Activated CD8-positive, alpha-beta T cell treated with anti-CD3 and anti-CD28 coated beads, Interleukin-2, amount 10 ng/mL, durations not matched to agents 7 days and 5 days (primary cell): ENCODE measurements at places on chromosomes 3 and 15. TPM values are rescaled to one million over a fixed set of nuclear protein-coding genes. Genes with fewer than 3 reads are reported as not detected.

DNA sequence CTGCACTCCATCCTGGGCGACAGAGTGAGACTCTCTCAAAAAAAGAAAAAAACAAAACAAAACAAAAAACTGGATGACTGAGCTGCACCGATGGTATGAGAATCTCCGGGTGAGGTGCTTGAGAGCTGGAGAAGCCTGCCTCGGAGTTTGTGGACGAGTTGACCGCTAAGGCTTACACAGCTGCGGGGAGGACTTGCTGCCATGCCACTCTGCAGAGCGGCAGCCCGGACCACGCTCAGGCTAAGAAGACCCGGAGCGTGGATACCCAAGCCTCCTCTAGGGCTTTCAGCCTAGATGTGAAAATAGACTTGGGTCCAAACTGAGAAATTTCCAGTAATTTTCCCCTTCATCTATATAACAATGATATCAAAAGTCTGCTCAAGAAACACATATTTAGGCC, 16.0 kb downstream of the NRROS start:
- no peak for DNase-seq

GRCh38 chr3:14767245-14768051, 51.3 kb upstream of the FGD5 start:
- DNase-seq: no peak

Gene LRRK1
- 0.66 TPM for total RNA-seq

GRCh38 chr3:119662604-119663373, 2.4 kb upstream of the POPDC2 start:
- DNase-seq: no peak

DNA sequence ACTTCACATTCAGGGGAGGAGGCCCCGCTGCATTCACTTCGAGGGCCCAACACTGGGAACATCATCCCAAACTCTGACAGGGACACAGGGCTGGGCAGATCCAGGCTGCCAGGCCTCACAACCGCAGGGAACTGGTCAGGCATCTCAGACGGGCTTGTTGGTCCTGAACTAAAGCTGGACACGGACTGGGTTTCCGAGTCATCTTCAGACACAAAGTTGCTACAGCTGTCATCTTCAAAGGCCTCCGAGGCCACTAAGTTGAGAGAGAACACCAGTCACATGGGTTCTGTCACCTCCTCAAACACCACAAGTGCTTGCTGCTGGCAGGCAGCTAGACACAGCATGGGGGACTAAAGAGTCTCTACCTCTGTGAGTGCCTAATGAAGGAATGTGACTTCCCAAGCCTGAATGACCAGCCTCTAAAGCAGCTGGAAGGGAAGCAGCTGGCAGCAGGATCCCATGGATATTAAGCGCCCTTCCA, 50.9 kb downstream of the CAPN7 start:
- DNase-seq: no peak

DNA sequence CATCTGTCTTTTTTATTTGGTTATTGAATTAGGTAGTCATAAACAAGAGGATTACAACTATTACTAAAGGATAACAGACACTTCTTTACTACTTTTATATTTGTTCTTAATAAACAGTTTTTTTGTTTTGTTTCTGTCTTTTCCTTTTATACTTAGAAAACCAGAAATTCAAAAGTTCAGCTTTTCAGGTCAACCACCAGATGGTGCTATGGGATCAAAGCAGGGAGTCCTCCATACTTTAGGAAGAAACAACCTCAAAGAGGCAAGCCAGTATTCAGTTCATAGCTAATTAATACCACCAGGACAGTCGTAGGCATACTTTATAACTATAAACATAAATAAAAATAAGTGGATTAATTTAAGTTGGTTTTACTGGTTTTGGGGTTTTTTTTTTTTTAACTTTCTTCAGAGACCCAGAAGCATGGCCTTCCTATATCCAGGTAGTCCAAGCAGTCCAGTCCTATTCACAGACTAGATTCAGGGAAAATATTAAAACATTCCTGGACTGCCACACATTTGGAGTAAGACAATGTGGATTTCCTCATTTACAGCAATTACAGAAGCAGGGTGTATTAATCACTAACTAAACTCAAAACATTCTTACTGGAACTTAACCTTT, 16.0 kb upstream of the EID1 start:
- DNase-seq: peak; percentile 64

Gene NCKIPSD
- total RNA-seq: 57.1 TPM

DNA sequence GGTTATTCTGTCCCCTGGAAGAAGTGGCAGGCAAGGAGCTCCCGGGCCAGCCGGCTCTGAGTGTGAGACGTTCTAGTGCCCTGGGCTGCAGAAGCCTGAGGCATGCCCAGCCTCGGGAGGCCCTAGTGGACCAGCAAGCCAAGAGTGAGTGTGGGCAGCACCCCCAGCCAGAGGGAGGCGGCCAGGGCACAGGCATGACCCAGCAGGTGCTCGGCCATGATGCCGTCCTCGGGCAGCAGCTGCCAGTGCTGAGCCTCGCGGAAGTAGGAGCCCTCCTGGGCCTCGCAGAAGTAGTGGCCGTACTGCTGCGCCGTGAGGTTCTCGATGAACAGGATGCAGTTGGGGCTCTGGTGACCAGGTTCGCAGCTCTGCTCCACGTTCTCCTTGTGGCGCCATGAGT, 23.3 kb downstream of the SEMA7A start:
- DNase-seq: no peak

GRCh38 chr15:42121021-42121420, 26.7 kb upstream of the PLA2G4D start:
- DNase-seq: no peak

DNA sequence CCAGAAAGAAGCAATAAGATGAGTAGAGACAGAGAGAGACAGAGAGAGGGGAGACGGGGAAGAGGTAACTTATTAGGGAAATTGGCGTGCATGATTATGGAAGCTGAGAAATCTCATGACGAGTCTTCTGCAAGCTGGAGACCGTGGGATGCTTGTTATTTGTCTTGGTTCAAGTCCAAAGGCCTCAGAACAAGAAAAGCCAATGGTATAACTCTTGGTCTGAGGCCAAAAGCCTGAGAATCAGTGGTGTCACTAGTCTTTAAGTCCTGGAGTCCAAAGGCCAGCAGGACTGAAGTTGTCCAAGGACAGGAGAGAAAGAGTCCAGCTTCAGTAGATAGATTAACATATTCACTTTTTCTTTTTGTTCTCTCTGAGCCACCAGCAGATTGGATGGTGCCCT, 613.6 kb downstream of the CADM2 start:
- no peak for DNase-seq

Gene IL17RD
- not detected for total RNA-seq

DNA sequence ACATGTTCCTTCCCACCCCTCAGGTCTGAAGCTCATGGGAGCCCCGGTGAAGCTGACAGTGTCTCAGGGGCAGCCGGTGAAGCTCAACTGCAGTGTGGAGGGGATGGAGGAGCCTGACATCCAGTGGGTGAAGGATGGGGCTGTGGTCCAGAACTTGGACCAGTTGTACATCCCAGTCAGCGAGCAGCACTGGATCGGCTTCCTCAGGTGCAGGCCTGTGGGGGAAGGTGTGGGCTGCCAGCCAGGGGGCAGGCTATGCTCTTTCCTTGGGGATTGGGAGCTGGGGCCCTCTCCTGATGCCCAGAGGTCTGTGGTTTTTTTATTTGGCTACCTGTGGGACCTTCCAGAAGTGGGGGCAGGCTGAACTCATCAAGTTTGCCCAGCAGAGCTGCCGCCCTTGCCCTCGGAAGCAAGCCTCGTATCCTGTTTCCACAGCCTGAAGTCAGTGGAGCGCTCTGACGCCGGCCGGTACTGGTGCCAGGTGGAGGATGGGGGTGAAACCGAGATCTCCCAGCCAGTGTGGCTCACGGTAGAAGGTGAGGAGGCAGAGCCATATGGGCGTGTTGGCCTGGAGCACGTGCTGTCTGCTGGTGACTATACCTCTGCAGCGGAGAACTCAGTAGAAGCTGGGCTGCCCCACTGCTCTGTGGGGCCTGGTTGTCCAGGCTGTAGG, 2.2 kb downstream of the TYRO3 start:
- DNase-seq: no peak

Gene SCN11A
- not detected for total RNA-seq

Gene DLL4
- not detected for total RNA-seq

GRCh38 chr15:44712346-44713005, 1.2 kb downstream of the B2M start:
- DNase-seq: peak; percentile 83

DNA sequence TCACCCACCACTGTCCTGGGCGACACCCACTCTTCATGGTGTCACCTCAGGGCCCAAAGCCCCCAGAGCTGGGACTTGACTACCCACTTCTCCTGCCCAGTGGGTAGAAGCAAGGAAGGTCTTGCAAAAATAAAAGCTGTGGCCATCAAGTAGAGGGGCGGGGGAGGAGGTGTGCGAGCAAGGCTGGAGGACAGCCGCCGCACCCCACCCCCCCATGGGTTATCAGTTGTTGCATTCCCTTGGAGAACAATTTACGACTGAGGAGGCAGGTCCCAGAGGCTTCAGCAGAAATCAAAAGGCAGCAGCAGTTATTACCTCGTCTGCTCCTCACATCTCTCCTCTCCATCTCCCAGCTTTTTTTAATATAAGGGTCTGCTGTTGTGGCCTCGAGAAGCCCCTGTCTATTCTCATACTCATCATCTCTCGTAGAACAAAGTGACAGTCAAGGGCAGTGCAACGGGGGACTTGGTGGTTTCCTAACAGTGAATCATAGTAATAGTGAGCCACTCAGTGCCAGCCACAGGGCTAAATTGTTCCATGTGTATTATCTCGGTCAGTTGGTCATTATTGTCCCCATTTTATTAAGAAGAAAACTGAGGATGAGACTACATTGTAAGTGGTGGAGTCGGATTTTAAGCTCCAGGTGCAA, 116.4 kb downstream of the PDCD6IP start:
- DNase-seq: no peak

DNA sequence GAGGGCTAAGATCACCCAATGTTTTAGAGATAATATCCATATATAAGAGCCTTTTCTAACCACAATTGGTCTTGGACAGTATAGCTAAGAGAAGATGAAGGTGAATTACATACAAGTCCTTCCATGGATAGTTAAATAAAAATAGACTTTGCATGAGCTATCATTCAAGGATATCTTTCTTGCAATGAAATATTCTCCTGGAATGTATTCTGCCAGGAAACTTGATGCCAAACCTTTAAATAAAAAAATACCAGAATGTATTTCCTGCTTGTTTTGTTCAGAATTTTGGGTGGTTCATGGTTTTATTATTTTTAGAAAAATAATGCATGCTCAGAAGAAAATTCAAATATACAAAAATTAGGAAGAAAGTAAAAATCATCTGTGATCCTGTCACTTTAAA, 88.8 kb upstream of the PPIB start:
- DNase-seq: no peak

DNA sequence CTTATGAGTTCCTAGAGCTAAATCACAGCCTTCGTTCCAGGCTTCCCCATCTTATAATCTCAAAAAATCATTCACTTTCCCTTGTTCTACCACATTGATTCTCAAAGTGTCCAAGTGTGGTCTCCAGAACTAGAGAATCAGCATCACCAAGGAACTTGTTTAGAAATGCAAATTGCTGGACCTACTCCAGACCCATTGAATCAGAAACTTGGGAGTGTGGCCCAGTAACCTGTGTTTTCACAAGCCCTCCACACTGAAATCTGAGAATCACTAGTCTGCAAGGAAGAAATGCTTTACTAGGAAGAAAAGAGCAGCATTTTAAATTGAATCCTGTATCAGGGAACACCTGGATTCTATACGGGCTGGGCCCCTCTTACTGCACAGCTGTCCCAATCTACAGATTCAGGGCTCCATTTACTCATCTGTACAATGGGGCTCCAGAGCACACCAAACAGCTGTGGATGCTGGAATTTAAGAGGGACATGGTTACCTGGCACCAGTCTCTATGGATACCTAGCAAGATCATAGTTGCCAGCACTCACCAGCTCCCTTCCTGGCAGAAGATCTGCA, 3.9 kb downstream of the MEGF11 start:
- no peak for DNase-seq

DNA sequence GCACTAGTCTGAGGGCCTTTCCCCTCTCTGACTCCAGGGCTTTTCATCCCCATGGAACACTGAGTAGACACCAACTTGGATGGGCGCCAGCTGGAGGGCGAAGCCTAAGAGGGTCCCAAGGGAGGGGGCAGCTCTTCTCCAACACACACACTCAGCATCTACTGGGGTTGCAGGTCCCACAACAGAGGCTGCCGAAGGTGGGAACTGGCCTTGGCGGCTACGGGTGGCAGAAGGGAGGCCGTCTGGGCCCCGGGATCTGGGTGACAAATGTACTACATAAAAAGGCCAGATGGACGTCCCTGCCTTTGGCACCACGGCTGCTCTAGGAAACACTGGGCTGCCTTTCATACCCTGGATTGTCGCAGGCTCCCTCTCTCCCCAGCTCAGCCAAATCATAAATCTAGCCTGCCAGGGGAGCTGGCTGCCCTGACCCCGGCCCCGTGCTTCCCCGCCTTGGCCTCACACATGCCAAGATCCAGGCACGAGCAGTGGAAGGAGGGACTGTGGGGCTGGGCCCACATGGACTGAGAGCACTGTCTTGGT, 31.5 kb downstream of the SEMA5B start:
- DNase-seq: no peak

Gene LRRC3B
- not detected for total RNA-seq

Gene DMXL2
- 6.8 TPM for total RNA-seq

Gene LRRC15
- total RNA-seq: not detected

- no peak for DNase-seq
These were observed 51.6 kb downstream of the ZBTB38 start for GRCh38 chr3:141419946-141420345.

GRCh38 chr3:130687327-130687726, 59.3 kb downstream of the PIK3R4 start:
- no peak for DNase-seq

DNA sequence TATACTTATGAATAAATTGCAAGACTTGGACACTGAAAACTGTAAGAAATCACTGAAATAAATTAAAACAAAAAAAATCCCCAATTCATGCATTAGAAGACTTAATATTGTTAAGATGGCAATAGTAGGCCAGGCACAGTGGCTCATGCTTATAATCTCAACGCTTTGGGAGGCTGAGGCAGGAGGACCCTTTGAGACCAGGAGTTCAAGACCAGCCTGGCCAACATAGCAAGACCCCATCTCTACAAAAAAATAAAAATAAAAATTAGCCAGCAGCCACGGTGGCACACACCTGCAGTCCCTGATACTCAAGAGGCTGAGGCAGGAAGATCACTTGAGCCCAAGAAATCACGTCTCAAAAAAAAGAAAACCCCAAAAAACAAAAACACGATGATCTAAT, 35.8 kb downstream of the CPEB1 start:
- no peak for DNase-seq

Gene GRK7
- total RNA-seq: not detected

GRCh38 chr3:193055352-193055751, 137.7 kb upstream of the MB21D2 start:
- no peak for DNase-seq

Gene CRYGS
- 4.6 TPM for total RNA-seq

Gene NPAP1
- total RNA-seq: not detected

GRCh38 chr15:52772766-52773165, 17.4 kb downstream of the ONECUT1 start:
- no peak for DNase-seq
